ENCODE measurements at places on chromosomes 16 and 17. TPM values are rescaled to one million over a fixed set of nuclear protein-coding genes. Genes with fewer than 3 reads are reported as not detected.

CES3 gene
- total RNA-seq = 0.99 TPM

KREMEN2 gene
- total RNA-seq = 0.20 TPM

KRT39 gene
- not detected for total RNA-seq

DNA sequence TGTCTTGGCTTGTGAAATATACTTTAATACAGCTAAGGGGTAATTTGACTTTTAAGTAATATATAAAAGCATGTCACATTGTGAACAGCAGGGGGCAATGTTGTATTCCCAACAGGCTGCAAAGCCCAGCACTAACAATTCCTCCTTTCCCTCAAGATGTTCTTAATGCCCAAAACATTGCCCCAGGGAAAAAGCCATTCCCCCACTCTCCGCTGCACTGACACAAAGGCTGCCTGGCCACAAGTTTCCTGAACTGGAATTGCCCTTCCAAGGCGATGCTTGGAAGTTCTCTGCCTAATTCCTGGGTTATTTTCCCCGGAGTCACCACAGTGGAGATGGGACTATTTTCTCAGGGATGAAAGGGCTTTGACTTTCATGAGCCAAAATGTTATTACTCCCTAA lies 27.2 kb downstream of the CLEC16A start:
- peak; percentile 90 for DNase-seq
- no peak overlapping the region for H3K4me3 ChIP-seq
- H3K27ac ChIP-seq = no peak overlapping the region
- H3K4me1 ChIP-seq = peaks cover 11% of the 10 kb centered on the region

DNA sequence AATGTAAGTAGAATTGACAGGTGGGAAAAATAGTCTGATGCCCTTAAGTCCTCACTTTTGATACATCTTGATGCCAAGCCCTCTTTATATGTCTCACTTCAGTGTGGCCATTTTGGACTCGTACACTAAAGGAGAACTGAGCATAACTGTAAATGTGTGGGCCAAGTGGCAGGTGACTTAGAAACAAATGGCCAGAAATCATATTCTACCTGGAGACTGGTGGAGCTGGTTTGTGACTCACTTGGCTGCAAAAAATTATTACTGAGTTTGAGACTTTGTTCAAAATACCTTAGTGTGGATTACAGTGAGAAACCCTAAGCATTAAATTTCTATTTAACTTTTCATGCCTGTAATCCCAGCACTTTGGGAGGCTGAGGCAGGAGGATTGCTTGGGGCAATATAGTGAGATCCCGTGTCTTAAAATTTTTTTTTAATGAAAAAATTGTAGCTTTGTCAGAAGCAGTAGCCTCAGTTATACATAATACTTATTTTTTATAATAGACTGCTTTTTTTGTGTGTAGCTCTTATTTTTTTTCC lies 5.0 kb downstream of the HAPSTR1 start:
- H3K36me3 ChIP-seq = peaks cover 19% of the 10 kb centered on the region
- no peak overlapping the region for H3K4me3 ChIP-seq
- no peaks in the 10 kb centered on the region for H3K27me3 ChIP-seq
- no peak overlapping the region for H3K27ac ChIP-seq

GRCh38 chr17:27756467-27757371 lies 43.6 kb downstream of the NOS2 start:
- H3K27me3 ChIP-seq = no peaks in the 10 kb centered on the region
- no peak overlapping the region for H3K4me3 ChIP-seq
- peaks cover under 1% of the 10 kb centered on the region for H3K4me1 ChIP-seq
- peak; percentile 75 for DNase-seq
- H3K27ac ChIP-seq = no peak overlapping the region

ANKFN1 gene
- 22.6 TPM for total RNA-seq

GRCh38 chr16:72051818-72052217 lies 2.5 kb upstream of the HP start:
- no peak overlapping the region for H3K27ac ChIP-seq
- no peaks in the 10 kb centered on the region for H3K4me1 ChIP-seq
- DNase-seq = no peak
- no peaks in the 10 kb centered on the region for H3K27me3 ChIP-seq
- no peak overlapping the region for H3K4me3 ChIP-seq
